ENCODE measurements at places on chromosomes 12 and 14.
A peak's percentile ranks its signal among the peaks of the same experiment; 100 is the strongest.

- peak; percentile 6 for DNase-seq
Measured at GRCh38 chr12:51695241-51696010, 104.4 kb downstream of the SCN8A start.

GRCh38 chr12:30874455-30875321 lies 51.9 kb upstream of the TSPAN11 start:
- no peak for DNase-seq

GRCh38 chr12:76666290-76666835 lies 97.6 kb upstream of the ZDHHC17 start:
- peak; percentile 7 for DNase-seq

- DNase-seq, result no peak
Measured at GRCh38 chr14:44309331-44309730, 197.8 kb downstream of the FSCB start.

- no peak for DNase-seq
Measured at GRCh38 chr12:2347137-2347843, 294.5 kb downstream of the CACNA1C start.

GRCh38 chr12:116525418-116526001 lies 33.7 kb upstream of the MAP1LC3B2 start:
- DNase-seq, result peak; percentile 96

DNA sequence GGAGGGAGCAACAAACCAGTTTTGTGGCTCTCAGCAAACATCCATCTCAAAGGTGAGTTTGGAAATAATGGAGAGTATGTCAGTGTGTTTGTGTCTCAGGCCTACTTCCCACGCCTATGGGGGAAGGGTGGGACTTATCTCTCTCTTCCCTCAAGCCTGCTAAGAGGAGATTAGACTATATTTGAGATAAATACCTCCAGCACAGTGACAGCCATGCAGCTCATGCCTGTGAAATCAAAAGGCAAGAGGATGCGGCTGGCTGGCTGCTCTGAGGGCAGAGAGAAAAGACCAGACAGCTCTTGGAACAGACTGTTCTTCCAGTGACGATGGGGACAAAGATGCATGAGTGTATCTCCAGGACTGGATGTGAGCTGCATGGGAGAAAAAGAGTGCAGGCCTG lies 14.7 kb upstream of the POC1B start:
- no peak for DNase-seq

DNA sequence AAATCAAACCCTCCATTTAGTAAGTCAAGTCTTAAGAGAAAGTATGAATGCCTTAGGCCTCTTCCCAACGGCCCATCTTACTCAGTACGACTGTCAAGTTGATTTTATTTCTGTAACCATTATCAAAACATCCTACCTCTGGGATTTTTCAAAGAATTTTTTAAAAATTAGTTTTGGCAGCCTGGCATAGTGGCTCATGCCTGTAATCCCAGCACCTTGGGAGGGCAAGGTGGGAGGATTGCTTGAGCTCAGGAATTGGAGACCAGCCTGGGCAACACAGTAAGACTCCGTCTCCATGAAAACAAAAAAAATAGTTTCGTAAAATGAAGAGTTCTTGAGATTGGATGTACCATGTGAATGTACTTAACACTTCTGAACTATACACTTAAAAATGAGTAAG lies 4.1 kb downstream of the FGD6 start:
- DNase-seq, result no peak

DNA sequence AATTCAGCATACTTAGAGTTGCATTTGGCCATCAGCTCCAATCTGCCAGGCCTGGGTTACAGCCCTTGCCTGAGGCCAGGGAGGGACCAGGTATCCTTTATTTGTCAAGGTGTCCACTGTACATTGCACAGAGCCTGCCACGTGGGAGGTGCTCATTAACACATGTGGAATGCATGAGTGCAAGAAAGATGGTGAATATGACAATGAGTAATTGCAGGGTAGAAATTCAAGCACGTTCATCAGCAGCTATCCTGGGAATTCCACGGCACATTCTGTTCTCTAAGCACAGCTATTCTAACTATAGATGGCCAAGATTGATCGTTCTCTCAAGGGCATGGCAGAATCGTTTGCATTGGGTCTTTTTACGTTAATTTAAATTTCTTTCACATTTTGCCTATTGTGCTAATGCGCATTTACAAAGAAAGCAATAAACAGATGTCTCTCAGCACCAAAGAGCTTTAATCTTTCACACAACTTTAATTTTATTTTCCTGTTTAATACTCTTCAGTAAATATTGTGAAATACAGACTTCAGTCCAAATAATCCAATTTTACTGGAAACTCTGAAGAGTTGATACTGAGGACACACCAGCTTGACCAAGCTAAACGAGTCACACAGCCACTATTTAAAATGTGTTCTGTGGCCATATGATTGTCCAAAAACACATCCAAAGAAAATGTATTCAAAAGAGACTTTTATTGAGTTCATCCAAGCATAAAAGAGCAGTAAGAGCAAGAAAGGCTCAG lies 1025.7 kb upstream of the TMEM132C start:
- peak; percentile 46 for DNase-seq

DNA sequence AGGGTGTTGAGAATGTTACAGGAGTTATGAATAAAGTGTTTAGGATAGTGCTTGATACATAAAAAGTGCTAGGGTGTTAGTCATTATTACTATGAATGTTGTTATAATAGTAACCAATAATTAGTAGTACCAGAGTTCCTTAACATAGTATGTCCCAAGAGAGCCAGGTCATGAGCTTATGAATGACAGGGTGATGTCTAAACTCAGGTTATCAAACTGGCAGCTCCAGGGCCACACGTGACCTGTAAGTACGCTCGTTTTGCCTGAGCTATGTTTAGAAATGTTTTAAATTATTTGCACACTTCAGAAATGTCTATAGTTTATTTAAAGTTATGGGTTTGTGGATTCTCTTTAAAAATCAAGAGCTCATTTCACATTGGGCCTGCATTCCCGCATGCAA lies 14.1 kb upstream of the GRIP1 start:
- DNase-seq, result no peak

GRCh38 chr14:82805892-82806825 lies 1272.5 kb upstream of the SEL1L start:
- DNase-seq, result no peak

DNA sequence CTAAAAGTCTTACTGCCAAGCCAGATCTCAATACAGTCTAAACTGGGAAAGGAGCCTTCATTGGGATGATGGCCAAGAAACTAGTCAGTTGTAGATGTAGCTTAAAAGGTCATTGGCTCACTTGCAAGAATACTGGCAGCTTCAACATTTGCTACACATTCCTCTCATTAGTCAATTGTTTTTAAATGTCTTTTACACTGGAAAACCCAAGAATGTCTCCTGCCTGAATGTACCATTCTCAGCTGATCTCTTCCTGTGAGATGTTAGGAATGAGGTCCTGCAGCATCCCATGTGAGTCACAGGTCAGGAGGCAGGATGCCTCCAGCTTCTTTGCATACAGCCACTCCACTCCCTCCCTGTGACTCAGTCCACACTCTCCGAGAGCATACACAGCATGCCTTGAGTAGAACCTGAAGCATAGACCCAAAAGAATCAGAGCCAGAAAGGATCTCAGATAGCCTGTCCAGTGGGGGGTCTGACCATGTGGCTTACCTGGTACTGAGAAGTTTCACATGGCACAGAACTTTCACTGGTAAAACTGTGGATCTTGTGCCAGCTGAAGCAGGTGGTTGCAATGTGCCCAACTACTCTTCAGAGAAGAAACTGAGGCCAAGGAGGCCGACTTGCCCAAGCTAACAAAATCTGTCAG lies 56.0 kb upstream of the HECTD1 start:
- DNase-seq, result peak; percentile 99

- no peak for DNase-seq
Measured at GRCh38 chr12:278046-278445, 15.4 kb upstream of the SLC6A13 start.

DNA sequence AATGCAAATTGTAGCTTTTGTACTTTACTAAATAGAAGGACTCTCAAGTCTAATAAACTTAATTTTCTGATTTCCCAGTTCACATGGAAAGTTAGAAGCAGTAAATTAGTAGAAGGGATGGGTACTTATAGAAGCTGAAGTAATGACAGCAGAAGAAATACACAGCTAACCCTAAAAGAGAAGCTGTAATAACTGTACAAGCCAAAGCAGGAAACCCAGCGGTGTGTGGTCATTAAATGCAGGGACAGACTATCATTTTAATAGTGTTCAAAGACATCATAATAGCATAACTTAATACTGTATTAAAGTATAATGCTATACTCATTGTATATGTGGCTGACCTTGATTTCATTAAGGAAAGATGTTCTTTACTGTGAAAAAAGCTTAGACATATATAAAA lies 74.9 kb downstream of the PCNX1 start:
- no peak for DNase-seq

DNA sequence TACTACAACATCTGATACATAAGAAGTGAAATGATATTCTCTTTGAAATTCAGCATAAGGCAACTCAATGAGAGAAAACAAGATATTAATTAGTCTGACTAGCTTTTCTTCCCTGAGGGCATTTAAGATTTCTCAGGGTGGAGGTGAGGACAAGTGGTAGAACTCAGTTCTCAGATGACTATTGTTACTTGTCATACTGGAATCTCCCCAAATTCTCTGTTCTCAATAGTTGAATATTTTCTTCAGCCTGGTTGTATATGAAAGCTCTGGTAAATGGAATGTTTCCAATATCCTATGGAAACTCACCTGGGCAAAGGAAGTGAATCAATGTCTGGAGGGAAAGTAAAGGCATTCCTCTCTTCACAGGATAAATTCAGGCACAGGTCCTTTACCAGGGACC lies 18.2 kb upstream of the ITGA5 start:
- DNase-seq, result no peak

DNA sequence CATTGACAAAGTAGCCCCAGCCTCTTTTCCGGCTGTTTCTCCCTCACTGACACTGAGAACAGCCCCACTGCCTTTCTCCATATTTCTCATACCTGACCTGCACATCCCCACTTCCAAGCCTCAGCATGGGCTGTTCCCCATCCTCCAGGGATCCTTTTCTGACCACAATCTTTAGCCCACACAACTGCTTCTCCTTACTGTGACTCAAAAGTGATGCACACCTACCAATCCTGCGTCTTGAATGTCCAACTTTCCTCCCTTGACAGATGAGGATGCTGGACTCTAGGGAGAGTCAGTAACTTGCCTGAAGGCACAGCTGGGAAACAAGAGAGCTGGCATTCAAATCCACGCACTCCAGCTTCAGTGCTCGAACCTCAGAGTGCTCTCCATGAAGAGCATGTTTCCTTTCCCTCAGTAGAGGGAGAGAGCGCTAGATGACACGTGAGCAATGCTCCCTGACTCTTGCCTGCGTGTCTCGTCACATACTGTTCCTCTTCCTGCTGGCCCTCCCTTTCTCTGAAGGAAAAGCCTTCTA lies 75.6 kb downstream of the NTF3 start:
- peak; percentile 52 for DNase-seq

- no peak for DNase-seq
Measured at GRCh38 chr12:38736821-38737220, 168.6 kb downstream of the CPNE8 start.

DNA sequence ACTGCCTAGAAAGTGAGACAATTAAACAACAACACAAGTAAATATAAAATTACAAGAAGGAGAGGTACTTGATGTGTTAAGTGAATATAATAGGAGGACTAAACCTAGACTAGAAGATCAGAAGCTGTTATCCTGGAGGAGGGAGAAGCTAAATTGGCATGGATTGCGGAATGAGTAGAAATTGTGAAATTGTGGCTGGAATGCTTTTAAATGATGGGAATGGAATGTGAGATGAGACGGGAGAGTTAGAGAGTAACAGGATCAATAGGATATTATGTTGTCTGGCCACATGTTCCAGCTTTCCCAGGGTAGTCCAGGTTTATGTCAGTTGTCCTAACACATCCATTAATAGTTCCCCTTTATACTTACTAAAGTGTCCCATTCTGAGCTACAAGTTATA lies 44.0 kb upstream of the CPNE8 start:
- no peak for DNase-seq

DNA sequence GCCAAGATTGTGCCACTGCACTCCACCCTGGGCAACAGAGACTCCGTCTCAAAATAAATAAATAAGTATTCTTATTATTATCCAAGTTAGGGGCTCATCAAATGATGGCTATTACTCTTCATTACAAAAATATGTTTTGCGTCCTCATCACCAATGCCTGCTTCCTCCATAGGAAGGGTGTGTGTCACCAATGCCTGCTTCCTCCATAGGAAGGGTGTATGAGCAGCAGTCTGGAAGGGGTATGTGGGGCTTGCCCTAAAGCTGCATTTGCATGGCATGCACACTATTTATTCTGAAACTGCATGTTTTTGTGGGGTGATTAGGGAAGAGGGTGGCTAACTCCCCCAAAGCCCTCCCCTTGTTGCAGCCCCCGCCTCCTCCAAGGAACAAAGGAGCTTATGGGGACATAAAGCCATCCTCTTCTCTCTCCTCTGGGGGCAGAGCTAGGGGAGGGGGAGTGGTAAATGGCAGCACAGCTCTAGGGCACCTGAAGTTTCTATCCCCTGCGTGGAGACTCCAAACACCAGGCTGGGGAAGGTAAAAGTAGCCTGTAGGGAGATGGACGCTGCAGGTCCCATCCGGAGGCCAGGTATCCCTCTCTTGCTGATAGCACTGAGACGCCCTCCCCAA lies 1.3 kb downstream of the CAMKK2 start:
- DNase-seq, result no peak

DNA sequence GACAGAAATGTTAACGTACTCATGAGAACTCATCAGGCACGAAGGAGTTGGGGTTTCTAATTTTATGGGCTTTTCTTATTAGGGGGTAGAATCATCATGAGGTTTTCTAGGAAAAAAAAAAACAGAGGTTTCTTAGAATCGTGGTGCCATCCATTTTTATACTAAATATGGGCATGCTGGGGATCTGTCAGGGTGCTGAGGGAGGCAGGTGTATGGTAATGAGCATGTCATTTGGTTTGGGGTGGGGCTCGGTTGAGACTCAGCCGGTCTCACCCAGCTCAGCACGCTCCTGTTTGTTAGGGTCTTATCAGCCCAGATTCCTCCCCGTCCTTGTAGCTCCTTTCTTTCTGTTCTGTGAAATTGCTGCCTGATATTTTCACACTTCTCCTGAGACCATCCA lies 98.2 kb downstream of the DICER1 start:
- no peak for DNase-seq

- no peak for DNase-seq
Measured at GRCh38 chr14:104682107-104682593, 7.3 kb upstream of the INF2 start.

DNA sequence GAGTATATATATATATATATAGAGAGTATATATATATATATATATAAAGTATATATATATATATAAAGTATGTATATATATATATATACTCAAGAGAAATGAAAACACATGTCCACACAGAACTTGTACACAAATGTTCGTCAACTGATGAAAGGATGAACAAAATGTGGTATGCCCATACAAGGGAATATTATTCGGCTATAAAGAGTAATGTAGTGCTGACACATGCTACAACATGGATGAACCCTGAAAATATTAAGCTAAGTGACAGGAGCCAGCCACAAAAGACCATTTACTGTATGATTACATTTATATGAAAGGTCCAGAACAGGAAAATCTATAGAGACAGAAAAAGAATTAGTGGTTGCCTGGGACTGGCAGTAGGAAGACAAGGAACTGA lies 19.5 kb downstream of the LIMA1 start:
- DNase-seq, result no peak
